ENCODE measurements at places on chromosomes 1 and 21. TPM values are rescaled to one million over a fixed set of nuclear protein-coding genes. Genes with fewer than 3 reads are reported as not detected.

Gene OR6K3
- not detected for total RNA-seq

DNA sequence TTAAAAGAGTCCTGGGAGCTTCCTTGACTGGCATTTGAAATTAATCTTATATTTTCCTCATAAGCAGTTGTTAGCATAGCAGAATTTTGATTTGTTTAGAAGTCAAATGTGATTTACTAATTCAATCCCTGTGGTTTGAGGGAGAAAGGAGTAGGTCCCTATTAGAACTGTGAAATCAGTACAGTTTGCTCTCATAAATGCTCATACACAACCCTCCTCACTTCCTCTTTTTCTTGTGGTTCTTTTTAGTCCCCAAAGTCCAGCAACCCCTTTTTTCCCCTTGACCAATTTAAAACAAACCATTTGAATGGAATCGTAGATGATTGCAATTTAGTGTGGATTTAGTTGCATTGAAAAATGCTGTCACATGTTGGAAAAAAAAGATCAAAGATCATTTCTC, 9.2 kb upstream of the IFI44 start:
- DNase-seq, result no peak

DNA sequence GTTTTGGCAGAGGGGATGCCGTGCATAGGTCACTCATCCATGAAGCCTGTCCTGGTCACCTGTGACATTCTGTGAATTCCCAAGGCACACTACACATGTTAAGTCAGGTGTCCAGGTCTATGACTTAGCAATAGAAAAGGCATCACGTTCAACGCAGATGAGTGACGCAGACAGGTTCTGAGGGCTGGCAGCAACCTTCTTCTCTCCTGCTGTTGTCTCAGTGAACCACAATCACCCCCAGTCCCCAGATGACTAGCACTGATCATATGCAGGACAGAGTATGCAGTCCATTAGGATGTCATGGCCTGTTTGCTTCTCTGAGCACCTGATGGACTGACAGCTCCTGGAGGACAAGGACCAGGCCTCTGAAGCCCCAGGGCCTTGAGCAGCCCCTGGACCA, 157.8 kb upstream of the KAZN start:
- no peak for DNase-seq

GRCh38 chr1:101139130-101139529, 97.7 kb upstream of the S1PR1 start:
- DNase-seq, result no peak

Measured in sciatic nerve (tissue), 2 donors.